ENCODE measurements at places on chromosomes 1 and 21. TPM values are rescaled to one million over a fixed set of nuclear protein-coding genes. Genes with fewer than 3 reads are reported as not detected.

BOLA1 gene
- 7.0 TPM for total RNA-seq

VSIG8 gene
- not detected for total RNA-seq

PROX1 gene
- 0.37 TPM for total RNA-seq

TTC24 gene
- total RNA-seq, result not detected

DIRAS3 gene
- total RNA-seq, result 0.78 TPM

C1orf21 gene
- total RNA-seq, result 8.6 TPM

RNU1-2 gene
- under 0.01 TPM for total RNA-seq

SYCP1 gene
- not detected for total RNA-seq

SH2D5 gene
- total RNA-seq, result 3.1 TPM

FBXO28 gene
- total RNA-seq, result 33.4 TPM

CA6 gene
- not detected for total RNA-seq

UTP11 gene
- total RNA-seq, result 52.4 TPM

EXO1 gene
- total RNA-seq, result 29.5 TPM
